ENCODE measurements at places on chromosomes 7 and 10.

DNA sequence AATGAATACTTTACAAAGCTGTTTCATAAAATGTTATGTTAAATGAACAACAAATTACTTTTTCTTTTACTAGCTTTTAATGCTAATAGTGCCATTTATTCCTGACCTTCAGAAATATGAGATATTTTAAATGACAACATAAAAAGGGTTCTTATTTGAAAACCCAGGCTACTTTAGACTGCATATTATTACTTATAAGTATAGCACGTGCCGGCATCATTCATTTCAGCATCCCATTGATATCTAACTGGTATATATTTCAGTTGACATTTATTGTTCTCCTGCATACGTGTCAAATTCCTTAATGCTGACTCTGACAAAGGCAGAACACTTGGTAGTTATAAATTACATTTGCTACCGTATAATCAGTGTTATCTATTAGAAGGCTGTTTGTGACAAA lies 35.3 kb downstream of the PNLIPRP2 start:
- DNase-seq = no peak

GRCh38 chr7:138350701-138351357 lies 109.2 kb upstream of the TRIM24 start:
- no peak for DNase-seq

DNA sequence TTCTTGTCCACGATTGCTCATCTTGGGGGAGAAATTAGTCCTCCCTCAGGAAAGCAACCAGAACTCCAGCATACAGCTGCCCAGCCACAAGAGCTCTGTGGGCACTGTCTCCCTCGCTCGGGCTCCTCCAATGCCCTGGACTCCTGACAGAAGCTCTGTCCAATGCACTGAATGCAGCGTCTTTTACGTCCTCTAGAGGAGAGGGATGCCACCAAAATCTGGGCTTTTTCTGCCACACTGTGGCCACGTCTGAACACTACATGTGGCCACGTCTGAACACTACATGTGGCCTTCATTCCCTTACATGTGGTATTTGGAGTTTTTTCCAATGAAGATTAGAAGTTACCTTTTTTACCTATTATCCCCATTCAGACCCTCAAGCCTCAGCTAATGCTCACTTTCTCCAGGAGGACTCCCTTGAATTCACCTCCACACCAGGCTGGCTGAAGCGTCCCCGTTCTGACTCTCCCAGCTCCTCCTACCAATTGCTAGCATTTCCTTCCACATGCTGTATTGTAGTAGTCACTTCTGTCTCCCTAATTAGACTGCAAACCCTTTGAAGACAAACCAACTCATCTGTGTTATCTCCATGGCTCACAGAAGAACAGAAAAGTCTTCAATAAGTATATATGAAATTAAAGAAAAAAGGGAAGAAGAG lies 134.3 kb upstream of the PDE1C start:
- no peak for DNase-seq

- no peak for DNase-seq
These were observed 24.5 kb upstream of the FZD1 start for GRCh38 chr7:91239772-91240171.

GRCh38 chr7:13990319-13990983 lies 985 bp upstream of the ETV1 start:
- no peak for DNase-seq

- no peak for DNase-seq
These were observed 166.3 kb downstream of the ZNF438 start for GRCh38 chr10:30865141-30865926.

DNA sequence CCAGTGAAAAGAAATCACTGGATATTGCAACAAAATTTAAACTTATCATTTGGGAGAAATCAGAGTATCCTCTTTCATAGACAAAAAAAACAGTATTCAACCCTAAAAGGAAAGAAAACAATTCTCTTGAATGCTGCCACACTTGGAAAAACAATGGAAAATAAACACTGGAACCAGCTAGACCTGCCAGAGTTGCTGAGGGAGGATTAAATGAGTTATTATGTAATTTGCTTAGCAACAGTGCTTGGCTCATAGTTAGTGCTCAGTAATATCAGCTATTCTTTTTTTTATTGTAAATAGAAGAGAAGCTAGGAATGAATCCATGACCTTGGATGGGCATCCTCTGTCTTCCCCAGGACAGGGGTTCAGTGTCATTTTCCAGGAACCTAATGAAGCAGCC lies 11.0 kb upstream of the ZNF273 start:
- no peak for DNase-seq

DNA sequence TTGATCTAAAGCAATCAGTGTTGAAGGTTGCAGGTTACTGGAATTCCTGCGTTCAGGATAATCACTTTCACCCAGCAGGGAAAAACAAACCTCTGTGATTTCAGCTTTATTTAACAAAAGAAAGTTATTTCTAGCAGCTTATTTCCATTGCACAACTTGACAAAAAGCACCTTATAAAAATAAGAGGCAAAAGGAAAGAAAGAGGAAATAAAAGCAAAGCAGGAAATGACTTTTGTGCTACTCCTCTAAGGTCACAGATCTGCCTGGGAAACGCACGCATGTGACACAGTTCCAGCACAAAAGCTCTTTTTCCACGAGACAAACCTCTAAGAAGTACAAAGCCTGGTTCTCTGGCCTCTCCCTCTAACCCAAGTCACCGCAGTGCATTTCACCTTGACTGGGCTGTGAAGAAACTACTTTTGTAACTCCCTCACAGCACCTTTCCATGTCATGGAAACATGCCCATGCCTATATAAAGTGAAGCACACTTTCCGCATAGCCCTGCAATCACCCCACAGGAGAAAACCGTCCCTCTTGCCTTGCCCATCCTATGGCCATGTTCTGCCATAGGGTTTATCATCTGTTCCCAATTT lies 870 bp downstream of the ANK3 start:
- no peak for DNase-seq

DNA sequence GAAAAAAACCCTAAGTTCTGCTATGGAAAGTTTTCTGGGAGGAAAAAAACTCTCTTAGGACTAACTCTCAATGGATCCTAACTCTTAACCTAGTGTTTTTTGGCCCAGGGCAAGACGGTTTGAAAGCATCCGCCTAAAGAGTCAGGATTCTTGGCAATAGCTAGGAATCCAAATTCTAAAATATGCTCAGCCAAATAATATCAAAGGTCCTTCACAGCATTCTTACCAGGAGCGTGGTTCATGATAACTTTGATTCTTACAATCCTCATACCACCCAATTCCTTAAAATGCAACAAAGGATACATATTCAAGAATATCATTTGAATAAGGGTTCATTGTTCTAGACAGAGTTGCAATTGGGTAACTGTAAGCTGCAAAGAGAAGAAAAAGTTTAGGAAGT lies 21.3 kb downstream of the CPA1 start:
- DNase-seq = no peak

DNA sequence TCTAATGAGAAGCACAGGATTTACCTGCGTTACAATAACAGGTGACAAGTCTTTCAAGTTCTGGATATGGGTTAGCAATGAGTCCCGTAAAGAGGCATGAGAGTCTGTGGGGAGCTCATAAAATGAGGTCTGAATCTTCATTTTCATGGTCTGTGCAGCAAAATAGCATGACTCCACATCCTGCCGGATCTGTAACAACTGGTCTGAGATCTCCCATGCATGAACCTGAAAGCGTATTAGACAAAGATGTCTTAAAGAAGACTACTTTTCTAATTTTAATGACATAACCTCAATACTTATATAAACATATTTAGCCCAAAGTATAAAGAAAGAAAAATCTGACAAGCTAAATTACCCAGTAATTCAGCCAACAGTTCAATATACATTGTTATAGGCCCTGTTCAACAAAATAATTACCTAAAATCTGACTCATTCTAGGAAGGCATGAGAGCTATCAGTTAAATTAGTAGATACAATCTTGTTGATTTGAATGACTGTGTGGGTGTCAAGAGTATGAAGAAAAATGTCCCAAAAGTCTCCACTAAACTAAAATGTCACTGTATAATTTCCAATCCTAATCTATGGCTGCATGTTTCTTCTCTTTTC lies 36.9 kb downstream of the TNPO3 start:
- no peak for DNase-seq
